ENCODE measurements at places on chromosomes 13 and 19.
A peak's percentile ranks its signal among the peaks of the same experiment; 100 is the strongest.

DNA sequence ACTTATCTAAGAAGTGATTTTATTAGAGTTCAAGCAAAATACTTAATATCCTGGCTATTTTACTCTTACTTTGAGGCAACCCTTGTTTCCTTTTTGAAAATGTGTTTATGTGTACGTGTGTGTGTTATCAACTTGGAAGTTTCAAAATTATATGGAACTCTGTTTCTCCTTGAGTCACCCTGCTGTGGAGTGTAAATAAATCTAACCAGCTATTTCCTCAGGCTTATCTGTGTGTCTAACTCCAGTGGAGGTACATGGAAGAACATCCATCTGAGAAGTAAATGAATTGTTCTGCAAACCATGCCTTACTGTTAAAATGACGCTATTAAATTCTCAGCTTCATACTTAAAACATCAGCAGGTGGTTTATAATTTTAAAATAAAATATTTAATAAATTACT, 583.4 kb upstream of the SLITRK5 start:
- peak; percentile 58 for DNase-seq

- no peak for DNase-seq
Measured at GRCh38 chr13:113369189-113369588, 5.3 kb upstream of the GRTP1 start.

- DNase-seq, result no peak
Measured at GRCh38 chr19:11338121-11338520, 1.3 kb downstream of the RAB3D start.

- no peak for DNase-seq
Measured at GRCh38 chr13:111204438-111205177, 89.5 kb downstream of the ARHGEF7 start.

DNA sequence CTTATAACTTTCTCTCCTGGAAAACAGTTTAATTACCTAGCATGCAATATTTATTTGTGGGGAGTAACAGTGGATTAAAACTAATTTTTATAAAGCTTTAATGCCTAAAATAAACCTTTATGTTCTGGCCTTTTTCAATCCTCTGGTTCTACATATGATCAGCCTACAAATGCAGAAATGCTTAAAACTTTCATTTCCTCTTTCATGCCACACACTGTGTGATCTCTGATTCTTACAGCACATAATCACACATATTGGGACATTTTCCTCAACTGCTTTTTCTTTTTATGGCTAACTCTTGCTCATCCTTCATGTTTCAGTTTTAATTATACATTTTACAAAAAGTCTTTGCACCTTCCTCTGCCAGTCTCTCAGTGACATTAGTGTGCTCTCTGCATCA, 910.8 kb upstream of the SLITRK6 start:
- no peak for DNase-seq

DNA sequence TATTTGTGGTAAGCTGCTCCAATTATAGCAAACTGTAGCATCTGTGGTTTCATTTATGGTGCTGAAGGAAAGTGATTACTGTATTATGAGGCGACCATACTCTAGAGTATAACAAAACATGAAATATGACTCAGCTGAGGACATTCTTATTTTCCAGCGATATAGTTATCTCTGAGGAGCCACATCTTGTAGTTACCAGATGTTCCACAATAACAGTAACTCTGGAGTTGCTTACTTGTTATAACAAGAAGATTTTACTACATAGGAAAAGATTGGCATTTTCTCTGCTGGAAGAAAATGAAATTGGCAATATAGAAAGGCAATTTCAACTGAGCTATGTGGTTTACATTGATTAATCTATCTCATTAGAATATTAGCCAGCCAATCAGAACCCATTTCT, 1634.2 kb downstream of the PCDH9 start:
- peak; percentile 35 for DNase-seq

GRCh38 chr19:36140304-36141038, 605 bp downstream of the CAPNS1 start:
- DNase-seq, result no peak

- no peak for DNase-seq
Measured at GRCh38 chr13:98719527-98720250, 32.8 kb downstream of the SLC15A1 start.

- no peak for DNase-seq
Measured at GRCh38 chr19:33878910-33879810, 82.5 kb downstream of the KCTD15 start.

GRCh38 chr19:15532779-15533521, 24.6 kb downstream of the CYP4F22 start:
- DNase-seq, result no peak

DNA sequence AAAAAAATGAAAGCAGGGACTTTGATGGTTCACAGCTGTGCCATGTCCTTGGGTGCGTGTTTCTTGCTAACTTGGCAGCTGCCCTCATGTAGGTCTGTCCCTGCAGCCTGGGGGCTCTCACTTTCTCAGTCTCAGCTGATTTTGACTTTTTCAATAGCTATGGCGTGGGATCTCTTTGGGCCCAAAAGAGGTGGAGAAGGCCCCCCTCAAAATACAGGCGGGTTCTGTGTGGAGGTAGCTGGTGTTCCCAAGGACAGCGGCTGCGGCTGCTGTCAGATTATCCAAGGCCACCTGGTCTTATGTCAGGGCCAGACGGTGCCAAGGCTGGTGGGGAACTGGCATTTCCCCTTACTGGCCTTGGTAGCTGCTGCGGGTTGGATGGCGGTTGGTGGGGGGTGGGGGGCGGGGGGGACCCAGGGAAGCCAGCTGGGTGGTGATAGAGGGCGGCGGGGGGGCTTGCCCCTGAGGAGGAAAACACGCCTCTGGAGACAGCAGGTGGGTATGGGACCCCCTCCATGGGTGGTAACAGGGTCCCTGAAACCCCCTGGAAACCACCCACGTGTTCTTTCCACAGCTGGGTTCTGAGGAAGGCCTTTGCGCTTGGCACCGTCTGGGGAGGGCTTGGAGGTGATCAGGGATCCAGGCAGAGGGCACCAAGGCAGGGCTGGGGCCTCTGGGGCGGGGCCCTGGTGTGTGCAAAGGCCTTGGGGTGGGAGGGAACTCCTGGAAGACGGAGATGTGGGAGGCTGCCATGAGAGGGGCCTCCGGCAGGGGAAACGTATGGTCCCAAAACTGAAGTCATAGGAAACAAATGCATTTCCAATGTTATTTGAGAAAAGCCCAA, 4.1 kb downstream of the TIMM13 start:
- DNase-seq, result no peak

DNA sequence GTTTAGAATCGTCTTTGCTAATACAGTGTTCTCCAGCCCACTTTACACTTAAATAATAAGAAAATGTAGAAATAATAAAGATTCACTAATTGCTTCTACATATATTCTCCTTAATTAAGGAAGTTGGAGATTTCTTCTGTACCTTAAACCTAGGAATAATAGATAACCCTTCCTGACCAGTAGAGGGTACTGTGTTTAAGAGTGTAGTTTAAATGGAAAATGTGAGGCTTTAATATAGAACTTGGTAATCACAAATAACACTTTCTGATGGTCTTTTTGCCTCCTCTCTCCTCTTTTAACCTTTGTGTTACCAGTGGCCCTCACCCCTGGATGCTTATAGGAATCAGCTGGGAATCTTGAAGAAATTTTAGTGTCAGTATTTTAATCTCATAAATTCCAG, 20.7 kb downstream of the POMP start:
- DNase-seq, result no peak

DNA sequence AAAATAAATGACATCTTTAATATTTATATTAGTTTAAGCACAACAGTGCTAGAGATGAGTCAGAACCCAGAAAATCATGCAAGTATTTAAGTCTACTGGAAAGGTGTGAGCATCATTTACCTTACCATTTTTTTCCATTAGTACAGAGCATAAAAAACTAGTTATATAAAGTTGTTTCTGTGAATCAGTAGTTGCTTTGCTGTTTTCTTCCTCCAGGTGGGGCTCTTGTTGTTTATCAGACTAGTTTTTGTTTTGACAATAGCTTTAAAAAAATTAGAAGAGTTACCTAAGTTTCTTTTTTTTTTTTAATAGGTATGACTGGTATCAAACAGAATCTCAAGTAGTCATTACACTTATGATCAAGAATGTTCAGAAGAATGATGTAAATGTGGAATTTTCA, 12.7 kb downstream of the SUGT1 start:
- no peak for DNase-seq

DNA sequence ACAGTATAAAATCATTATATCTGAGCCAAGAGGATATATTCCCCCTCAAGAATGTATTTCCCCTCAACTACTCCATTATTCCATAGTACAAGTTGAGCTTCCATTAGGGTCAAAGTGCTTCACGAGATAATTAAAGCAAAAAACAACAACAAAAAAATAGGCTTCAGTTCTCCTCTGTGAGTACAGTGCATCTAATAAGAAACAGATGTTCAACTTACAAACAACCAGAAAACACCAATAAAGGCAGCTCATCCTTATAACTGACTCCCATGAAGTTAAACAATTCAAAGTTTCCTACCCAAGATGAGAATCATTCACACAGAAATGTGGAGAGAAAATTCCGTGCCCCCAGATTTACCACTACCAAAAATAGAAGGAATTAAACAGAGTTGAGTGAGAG, 854.4 kb downstream of the PCDH9 start:
- no peak for DNase-seq

DNA sequence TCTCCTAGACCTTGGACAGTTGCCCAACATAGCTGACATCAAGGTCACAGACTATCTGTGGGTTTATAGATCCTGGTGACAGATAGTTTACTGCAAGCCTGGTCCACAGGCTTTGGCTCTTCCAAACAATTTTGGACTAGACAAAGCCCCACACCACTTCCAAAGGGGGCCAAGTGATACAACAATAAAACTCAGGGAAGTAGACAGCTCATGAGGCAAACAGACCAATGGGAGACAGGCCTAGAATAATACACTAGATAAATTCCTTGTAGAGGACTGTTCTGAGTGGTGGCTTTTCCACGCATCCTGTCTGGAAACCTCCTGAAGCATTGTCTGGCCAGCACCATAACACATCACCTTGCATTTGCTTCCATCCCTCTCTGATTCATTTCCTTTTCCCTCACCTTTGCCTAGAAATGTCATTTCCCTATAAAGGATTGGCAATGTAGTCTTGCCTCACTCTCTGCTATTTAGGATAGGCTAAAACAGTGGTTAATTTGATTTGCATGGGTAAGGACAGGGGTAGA, 284.2 kb downstream of the POU4F1 start:
- no peak for DNase-seq

DNA sequence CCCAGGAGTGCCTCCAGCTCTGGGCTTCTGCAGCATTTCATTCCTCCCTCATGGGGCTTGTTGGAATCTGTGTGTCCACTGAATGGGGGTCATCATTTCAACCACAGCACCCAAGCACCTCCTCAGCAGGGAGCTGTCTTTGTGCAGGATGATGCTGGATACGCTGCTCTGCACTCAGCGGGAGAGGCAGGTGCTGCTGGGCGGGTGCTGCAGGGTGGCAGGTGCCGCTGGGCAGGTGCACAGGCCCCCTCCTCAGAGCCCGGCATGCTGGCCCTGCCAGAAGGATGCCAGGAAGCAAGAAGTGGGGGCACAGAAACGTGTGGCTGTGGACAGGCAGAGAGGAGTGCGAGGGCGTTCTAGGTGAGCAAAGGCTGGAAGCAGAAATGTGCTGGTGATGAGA, 121.8 kb upstream of the VSTM2B start:
- no peak for DNase-seq

DNA sequence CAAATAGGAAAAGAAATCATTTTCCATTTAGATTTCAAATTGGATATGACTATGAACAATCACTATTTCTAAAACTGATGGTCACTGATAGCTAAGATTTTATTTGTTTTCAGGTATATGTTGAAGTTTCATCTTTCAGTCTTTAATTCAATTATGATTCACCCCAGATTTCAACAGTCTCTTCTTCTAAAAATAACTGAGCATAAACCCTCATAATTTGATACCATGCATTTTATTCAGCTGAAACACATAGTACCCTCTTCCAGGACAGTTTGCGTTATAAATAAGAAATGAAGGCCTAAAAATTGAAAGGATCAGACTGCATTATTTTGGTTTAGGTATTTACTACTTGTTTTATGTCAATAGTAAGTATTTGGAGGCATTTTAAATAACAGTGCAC, 428.5 kb upstream of the NBEA start:
- DNase-seq, result no peak

GRCh38 chr13:85462792-85463425, 336.3 kb downstream of the SLITRK6 start:
- no peak for DNase-seq

GRCh38 chr13:26895081-26895807, 134.7 kb upstream of the GPR12 start:
- DNase-seq, result no peak

DNA sequence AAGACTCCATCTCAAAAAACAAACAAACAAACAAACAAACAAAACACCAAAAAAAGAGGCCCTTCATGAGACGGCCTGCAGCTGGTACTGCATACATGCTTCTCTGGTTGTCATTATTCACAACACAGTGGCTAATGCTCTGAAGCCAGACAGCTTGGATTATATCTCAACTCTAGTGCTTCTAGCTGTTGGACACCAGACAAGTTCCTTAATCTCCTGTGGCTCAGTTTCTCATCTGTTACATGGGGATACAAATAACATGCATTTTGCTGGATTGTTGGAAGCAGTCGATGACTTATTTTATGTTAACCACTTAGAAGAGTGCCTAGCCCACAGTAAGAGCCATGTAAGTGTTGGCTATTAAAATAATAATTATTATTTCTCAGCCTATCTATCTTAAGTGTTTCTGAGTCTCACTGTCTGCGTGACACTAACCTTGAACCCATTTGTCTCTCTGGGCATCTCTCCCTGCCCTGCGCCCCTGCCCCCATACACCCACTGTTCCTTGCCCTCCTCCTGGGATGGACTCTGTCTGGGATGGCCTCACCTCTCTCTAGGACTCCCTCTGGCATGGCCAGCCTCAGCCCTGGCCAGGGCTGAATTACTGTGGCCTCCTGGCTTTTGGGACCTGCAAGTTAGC, 3.1 kb upstream of the JUNB start:
- no peak for DNase-seq

GRCh38 chr19:29886586-29886985, 55.5 kb upstream of the URI1 start:
- DNase-seq, result no peak

DNA sequence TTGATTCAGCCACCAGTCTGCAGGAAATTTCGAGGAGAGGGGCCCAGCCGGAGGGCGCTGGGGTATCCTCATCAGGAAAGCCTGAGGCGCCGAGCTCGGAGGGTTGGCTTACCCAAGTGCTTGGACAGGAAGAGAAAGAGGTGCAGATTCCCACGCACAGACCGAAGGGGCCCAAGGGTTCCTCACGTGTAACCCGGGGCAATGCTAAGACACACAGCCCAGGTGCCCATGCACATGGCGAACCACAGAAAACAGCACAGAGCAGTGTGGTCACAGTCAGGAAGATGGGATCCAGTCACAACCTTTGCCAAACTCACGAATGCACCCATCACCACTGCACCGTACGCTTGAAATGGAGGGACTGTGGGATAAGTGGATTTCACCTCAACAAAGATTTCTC, 30.9 kb downstream of the GRTP1 start:
- no peak for DNase-seq

DNA sequence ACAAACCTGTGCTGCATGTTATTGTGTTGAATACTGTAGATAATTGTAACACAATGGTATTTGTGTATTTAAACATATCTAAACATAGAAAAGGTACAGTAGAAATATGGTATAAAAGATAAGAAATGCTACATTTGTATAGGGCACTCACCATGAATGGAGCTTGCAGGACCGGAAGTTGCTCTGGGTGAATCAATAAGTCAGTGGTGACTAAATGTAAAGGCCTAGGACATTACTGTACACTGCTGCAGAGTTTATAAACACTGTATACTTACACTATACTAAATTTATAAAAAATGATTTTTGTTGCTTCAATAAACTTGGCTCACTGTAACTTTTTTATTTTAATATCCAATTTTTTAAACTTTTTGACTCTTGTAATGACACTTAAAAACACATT, 34.4 kb downstream of the LMO7 start:
- DNase-seq, result no peak

GRCh38 chr13:93004919-93005318, 221.7 kb upstream of the GPC6 start:
- DNase-seq, result no peak

All from non-pigmented ciliary epithelial cell (primary cell).